ENCODE measurements at places on chromosomes 7 and 10.

- DNase-seq = no peak
Observed at GRCh38 chr10:28307267-28307666, 4.4 kb upstream of the MPP7 start.

GRCh38 chr10:55820478-55820877 is 540.6 kb downstream of the ZWINT start:
- no peak for DNase-seq

DNA sequence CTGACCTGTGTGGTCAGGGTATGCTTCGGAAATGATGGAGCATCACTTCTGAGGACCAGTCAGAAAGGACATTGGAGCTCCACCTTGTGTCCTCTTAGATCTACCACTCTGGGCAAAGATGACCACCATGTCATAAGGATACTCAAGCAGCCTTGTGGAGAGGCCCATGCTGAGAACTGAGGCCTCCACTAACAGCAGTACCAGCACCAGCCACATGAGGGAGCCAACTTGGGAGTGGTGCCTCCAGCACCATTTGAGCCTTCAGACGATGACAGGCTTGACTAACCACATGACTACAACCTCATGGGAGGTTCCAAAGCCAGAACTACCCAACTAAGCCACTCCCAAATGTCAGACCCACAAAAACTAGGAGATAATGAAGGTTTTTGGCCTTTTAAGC is 116.0 kb downstream of the NPTX2 start:
- peak; percentile 49 for DNase-seq

DNA sequence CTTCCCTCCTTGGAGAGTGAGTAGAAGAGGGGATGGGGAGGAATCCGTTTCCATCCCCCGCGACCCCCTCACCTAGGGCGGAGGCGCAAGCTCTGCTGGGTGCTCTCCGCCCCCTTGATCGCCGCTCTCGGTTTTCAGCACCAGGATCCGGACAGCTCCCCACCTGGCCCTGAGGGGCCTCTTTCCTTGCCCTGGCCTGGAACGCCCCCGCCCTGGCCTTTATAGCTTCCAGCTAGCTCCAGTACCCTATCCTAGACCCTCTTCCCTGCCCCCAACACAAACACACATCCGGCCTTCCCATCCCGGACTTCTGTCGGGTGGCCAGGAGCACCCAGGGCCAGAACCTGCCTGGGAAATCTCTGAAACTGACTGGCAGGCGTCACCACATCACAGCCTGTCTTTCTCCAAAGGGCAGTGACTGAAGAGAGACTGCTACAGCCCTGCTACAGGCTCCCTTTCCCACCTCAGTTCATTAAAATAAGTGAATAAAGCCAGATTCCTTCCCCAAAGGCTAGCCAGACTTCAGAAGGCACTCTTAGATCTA is 72.3 kb upstream of the LEP start:
- DNase-seq = no peak

DNA sequence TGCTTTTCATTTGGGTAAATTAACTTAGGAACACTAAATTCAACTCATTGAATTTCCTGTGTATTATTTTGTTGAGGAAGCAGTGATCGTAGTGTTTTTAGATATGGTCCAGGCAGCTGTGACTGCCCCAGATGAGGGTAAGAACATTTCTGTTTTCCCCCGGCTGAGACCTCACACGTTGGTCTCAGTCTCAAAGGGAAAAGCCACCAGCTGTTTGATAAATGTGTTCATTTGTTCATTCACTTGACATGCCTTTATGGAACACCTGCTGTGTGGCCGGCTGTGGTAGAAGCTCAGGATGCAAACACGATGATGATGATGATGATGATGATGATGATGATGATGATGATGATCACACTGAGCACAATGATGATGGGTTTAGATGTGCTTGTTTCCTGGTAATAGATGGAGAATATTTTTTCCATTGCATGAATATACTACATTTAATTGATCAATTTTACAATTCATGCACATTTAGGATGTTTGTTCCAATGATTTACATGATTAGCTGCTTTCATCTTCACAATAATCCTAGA is 125.6 kb upstream of the ZNF32 start:
- no peak for DNase-seq

DNA sequence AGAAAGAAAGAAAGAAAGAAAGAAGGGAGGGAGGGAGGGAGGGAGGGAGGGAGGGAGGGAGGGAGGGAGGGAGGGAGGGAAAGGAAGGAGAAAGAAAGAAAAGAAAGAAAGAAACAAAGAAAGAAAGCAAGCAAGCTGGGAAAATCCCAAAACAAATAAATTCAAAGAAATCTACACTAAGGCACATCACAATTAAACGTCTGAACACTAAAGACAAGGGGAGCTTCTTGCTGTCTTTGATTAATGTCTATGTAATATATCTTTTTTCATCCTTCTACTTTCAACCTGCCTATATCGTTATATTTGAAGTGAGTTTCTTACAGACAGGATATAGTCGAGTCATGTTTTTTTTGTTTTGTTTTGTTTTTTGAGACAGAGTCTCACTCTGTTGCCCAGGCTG is 28.3 kb upstream of the EBF3 start:
- DNase-seq = no peak

GRCh38 chr10:11934262-11934661 is 108.3 kb downstream of the UPF2 start:
- no peak for DNase-seq

- no peak for DNase-seq
Observed at GRCh38 chr7:144513334-144513733, 109.8 kb upstream of the NOBOX start.

GRCh38 chr7:30751696-30752273 is at the start of gene INMT:
Gene INMT, plus strand, starts transcription at chr7:30752135. Its CDS starts 16 bp downstream, at chr7:30752151.
- DNase-seq = no peak

GRCh38 chr7:150738591-150739001 is 1.4 kb downstream of the GIMAP5 start:
- no peak for DNase-seq

- peak; percentile 53 for DNase-seq
Observed at GRCh38 chr7:75905785-75906604, 9.0 kb upstream of the POR start.

DNA sequence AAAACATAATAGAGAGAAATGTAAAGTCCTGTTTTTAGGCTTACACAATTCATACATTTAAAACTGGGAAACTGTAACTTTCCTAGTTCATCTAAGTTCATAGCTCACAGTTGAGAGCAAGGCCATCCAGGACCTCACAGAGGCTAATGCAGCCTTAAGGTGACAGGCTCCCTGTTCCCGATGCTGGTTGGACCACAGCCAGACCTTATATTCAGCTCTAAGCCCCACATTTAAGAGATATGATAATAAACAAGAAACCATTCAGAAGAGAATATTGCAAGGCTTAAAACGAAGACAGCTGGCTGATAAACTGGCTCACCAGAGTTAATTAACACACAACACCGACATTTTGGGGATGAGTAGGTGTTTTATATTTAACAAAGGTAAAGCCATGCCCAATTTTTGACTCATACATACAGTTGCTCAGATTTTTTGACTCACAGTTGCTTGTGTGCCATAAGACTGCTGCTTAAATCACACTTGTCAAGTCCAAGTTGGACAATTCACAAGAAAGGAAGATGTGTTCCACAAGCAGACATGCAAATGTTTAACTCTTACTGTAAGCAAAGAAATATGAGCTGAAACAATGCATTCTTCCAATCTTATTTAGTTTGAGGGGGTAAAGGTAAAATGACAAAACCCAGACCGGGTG is 41.1 kb upstream of the TMEM213 start:
- DNase-seq = no peak

DNA sequence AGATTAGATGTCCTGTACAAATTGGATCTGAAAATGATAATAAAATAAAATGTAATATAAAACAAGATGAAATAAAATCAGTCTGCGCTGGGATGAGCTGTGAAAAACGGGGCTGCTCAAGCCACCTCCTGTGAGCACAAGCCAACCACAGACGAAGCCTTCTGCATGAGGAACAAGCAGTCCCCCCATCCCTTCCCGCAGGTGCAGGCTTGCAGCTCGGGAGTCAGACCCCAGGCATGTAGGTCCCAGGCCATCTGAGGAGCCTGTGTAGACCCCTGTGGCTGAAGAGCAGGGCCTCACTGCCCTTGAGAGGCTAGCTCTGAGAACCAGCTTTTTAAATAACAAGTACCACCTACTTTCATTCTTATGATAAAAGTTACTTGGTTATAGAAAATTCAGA is 123.4 kb downstream of the TNS3 start:
- DNase-seq = no peak

DNA sequence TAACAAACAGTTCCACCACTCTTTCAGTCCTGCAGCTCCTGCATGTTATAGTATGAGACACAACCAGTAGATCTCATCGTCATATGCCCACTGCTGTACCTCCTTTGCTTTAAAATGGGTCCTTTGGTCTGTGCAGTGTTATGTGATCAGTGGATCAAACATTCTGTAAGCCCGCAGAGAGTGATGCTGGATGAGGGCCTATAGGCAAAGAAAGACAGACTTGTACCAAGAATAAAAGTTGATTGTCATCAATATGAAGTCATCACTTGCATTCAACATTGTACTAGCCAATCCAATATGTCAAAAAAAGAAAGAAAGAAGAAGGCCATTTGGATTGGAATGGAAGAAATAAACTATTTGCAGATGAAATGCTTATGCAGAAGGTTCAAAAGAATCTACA is 79.8 kb upstream of the PHYHIPL start:
- DNase-seq = no peak

DNA sequence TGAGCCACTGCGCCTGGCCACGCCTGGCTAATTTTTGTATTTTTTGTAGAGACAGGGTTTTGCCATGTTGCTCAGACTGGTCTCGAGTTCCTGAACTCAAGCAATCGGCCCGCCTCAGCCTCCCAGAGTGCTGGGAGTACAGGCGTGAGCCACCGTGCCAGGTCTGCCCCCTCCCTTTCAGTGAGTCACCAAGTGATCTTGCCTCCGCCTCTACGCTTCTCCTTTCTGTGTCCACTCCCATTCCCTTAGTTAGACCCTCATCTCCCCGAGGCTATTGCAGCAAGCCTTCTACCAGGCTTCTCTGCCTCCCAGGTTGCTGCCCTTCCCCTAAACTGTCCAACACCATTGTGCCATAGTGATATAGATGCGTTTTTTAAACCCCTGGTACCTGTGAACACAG is 32.9 kb downstream of the CDC123 start:
- DNase-seq = no peak

- no peak for DNase-seq
Observed at GRCh38 chr7:24444666-24445440, 128.4 kb upstream of the PALS2 start.

- DNase-seq = no peak
Observed at GRCh38 chr10:121556918-121557573, 41.2 kb downstream of the FGFR2 start.

- no peak for DNase-seq
Observed at GRCh38 chr7:23403970-23404369, 66.3 kb downstream of the IGF2BP3 start.

DNA sequence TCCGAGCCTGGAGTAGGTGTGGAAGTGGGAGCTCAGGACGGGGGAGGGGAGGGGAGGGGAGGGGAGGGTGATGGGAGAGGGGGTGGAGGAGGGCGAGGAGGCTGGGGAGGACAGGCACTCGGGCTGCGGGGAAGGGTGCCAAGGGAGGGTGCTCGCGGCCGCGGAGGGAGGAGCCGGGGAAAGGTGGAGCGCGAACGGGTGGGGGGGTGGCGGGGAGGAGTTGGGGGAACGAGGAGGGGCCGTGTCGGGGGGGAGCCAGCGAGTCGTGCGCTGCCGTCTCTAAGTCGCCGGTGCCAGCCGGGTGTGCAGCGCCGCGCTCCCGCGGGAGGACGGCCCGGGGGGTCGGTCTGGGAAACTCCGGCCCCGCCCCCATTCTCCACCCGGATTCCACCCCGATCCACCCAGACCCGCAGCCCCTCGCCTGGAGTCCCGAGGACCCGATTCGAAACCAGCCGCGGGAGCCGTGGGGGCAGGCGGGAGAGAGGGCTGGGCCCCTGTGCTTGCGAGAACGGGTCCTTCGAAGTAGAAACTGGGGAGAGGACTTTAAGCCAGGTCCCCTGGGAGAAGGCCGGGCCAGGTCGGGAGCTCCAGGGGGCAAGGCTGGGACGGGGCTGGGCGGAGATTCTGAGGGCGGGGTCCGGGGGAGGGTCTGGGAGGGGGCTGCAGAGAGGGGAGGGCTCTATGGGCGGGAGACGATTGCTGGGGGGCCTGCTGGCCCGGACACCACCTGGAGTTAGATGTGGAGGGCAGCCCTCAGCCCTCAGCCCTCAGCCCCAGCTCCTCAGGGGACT is at the start of gene ZNF467:
TSS of gene ZNF467 (minus strand) at position 143 of the 791 bp plus-strand sequence. CDS start 2,556 bp downstream, outside the sequence.
- no peak for DNase-seq

DNA sequence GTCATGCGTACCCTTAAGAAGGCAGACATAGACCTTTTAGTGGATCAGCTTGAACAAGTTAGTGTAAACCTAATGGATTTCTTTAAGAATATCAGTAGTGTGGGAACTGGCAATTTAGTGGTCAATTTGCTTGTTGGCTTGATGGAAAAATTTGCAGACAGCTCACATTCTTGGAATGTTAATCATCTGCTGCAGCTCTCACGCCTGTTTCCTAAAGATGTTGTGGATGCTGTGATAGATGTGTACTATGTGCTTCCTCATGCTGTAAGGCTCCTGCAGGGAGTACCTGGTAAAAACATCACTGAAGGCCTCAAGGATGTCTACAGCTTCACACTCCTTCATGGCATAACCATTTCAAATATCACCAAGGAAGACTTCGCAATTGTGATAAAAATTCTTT is 103.4 kb downstream of the ABCA13 start:
- no peak for DNase-seq

DNA sequence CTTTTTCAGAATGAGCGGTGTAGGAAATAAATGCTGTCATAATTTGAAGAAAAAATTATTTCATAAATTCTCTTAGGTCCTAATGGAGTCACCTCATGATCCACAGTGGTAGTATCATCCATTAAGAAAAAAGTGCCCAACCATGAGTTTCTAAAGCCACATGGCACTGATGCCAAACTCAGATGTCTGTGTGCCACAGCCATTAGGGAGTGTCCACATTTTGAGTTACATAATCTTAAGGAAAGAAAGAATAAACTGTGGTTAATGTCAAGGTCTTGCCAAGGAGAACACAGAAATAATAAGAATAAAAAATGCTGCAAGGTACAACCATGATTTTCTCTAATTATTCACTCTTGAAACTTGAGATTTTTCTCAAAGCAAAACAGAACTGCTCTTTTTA is 1101.8 kb downstream of the SORCS3 start:
- no peak for DNase-seq

GRCh38 chr10:16155834-16156233 is 281.0 kb upstream of the PTER start:
- DNase-seq = no peak

- no peak for DNase-seq
Observed at GRCh38 chr7:28269700-28270361, 89.2 kb upstream of the JAZF1 start.

Data from NK-92 treated with Interleukin-12 subunit alpha and Interleukin-12 subunit beta, amount 100 ng/mL, for 24 hours (cell line).